Stimulated activated CD8-positive, alpha-beta memory T cell treated with anti-CD3 and anti-CD28 coated beads, Interleukin-12 subunit alpha, Interleukin-12 subunit beta, amount 100 ng/mL, for 4 hours (primary cell): ENCODE measurements at places on chromosomes 12 and 14.
A peak's percentile ranks its signal among the peaks of the same experiment; 100 is the strongest.

DNA sequence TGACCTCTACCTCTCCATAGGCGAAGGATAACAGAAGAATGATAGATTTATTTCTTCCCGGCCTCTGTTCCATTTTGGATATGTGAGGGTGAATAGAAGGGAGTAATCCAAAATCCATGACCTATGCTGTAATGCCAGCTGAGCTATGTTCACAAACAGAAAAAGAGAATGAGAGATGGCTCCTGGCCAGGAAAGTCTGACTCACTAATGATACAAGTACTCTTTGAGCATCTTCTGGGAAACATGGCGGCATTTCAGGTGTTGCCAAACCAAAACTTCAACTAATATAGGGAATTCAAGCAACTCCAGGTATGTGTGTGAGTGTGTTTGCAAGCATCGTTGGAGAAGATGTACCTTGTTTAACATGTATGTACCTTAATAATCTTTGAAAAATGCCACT lies 55.1 kb downstream of the MED13L start:
- DNase-seq = no peak

DNA sequence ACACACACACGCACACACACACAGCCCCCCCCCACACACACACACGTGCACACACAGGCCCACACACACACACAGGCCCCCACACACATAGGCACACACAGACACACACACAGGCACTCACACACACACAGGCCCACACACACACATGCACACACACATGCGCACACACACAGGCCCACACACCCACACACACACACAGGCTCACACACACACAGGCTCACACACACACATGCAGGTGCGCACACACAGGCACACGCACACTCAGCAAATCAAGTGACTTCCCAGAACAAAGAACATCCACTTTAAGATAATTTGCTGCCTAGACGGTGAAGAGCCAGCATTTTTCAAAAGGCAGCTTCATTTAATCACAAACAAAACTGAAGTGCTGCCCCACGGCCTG lies 78.5 kb upstream of the FBRSL1 start:
- DNase-seq = no peak

GRCh38 chr12:46395388-46395787 lies 22.8 kb upstream of the SLC38A2 start:
- DNase-seq = no peak

DNA sequence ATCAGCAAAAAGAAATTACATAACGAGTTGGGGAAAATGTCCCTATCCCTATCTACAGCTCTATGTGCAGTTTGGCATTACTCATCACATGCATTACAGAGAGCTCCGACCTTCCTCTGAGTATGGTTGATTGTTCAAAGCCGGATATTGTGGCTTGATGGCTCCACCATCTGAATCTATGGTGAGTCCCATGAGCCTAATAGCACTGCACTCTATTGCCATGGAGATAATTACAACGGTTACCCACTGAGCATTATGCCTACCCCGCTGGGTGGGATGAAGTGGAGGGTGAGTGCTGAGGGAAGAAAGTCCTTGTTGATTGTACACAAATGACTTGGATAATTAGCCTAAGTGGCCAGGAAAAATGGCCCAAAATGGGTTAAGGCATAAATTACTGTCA lies 800.5 kb downstream of the NRXN3 start:
- DNase-seq = no peak

GRCh38 chr12:47812797-47813510 lies 6.7 kb downstream of the HDAC7 start:
- DNase-seq = peak; percentile 90

DNA sequence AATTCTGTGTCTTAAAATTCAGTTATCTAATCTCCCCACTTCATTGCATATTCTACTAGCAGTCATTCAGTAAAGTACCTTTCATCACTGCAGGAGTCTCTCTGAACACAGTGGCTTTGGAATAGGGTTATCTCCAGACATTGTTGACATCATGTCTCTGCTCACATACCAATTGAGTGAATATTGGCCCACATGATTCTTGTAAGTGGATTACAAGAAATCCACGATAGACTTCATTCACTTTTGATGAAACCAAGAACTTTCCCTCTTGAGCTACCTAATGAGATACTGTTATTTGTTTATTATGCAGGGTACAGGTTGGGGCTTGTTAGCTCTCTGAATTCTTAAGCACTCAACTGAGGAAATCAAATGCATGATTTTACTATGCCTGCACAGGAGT lies 284.9 kb downstream of the RAD51B start:
- DNase-seq = no peak

- DNase-seq = no peak
Observed at GRCh38 chr12:57332646-57333312, 81.8 kb upstream of the STAC3 start.

DNA sequence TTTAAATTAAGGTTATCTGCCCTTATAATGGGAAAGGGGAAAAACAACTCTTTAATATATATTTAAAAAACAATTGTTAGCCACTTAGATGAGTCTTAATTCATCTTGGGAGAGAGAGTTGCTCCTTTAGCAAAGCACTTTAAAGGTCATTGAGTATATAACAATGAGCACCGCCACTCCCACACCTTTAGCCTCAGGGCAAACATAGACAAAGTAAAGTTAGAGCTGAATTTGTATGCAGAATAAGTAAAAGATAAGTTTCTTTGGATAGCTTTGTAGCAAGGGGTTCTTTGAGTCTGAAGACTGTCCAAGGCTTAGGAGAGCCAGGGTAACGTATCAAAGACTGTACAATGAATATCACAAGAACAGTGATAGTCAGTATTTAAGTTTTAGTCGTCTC lies 728.8 kb upstream of the LMO3 start:
- no peak for DNase-seq

DNA sequence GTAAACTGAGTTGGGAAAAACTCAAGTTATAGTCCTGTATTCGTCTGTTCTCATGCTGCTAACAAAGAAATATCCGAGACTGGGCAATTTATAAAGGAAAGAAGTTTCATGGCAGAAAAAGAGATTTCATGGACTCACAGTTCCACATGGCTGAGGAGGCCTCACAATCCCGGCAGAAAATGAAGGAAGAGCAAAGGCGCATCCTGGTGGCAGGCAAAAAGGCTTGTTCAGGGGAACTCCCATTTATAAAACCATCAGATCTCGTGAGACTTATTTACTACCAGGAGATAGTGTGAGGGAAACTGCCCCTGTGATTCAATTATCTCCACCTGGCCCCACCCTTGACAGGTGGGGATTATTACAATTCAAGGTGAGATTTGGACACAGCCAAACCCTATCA lies 292.6 kb upstream of the SYT1 start:
- DNase-seq = no peak

GRCh38 chr12:172732-173161 lies 41.2 kb downstream of the SLC6A12 start:
- DNase-seq = no peak

GRCh38 chr12:1920971-1921370 lies 2.5 kb upstream of the CACNA2D4 start:
- DNase-seq = no peak

- no peak for DNase-seq
Observed at GRCh38 chr14:71985538-71986189, 53.4 kb downstream of the RGS6 start.
